ENCODE measurements at places on chromosomes 4 and X.
A peak's percentile ranks its signal among the peaks of the same experiment; 100 is the strongest.

- DNase-seq, result peak; percentile 59
These were observed 10.2 kb upstream of the STK32B start for GRCh38 chr4:5040856-5041620.

DNA sequence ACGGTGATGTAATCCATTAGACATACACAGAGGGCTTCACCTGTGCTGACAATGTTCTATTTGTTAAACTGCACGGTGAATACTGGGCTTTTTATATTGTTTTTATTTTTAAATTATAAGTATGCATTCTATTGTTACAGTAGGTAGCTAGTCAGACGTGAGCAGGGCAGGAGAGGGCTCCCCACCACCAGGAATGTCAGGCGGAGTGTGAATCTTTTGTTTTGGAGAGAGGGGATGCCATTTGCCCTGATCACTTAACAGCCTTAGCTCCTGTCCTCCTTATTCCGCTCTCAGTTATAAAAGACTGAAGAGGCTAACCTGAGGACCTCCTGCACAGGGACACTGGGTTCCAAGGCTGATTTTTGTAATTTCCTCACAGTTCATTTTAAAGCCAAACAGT is 151.6 kb upstream of the TAPT1 start:
- DNase-seq, result no peak

DNA sequence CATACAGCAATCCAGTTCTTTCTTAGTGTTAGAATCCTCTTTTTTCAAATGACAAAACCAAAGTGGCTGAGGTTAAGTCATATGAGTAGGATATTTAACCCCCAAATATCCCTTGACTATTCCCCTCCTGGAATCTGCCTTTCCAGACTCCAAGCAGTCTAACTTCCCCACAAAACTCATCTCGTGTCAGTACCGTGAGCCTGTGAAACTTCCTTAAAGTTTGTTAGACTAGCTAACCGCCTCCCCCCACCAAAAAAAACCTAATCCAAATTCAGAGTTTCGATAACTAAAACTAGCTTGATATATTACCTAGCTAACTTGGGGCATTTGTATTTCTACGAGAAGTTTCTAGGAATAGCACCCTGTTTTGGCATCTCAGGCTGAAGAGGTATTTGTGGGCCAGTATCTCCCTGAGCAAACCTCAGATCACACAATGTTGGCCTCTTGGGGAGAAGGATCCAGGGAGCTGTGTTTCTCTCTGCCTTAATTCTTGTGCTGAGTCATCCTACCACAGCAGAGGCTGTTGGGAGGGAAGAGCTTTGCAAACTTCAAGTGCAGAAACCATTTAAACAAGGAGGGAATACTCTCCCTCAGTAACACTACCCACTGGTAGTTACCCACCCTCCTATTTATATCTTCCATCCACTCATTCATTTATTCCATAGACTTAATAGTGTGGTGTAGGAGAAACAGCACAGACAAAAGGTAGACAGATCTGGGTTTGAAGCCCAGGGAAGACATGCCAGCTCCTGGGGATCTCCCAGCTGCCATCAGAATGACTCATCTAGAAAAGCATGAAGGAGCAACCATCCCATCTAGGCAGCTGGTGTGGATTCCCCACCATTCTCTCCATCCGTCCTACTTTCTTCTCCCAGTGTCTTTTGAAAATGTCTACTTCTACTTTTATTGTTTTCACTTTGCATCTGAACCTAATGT is 39.3 kb upstream of the TXK start:
- DNase-seq, result peak; percentile 73

GRCh38 chr4:3486541-3487540 is 23.7 kb downstream of the DOK7 start:
- no peak for DNase-seq

- DNase-seq, result peak; percentile 92
These were observed 69.0 kb upstream of the ATOH1 start for GRCh38 chr4:93759506-93759905.
